ENCODE measurements at places on chromosomes 6 and 20.

- DNase-seq, result no peak
These were observed 40.2 kb downstream of the MOXD1 start for GRCh38 chr6:132361101-132361500.

DNA sequence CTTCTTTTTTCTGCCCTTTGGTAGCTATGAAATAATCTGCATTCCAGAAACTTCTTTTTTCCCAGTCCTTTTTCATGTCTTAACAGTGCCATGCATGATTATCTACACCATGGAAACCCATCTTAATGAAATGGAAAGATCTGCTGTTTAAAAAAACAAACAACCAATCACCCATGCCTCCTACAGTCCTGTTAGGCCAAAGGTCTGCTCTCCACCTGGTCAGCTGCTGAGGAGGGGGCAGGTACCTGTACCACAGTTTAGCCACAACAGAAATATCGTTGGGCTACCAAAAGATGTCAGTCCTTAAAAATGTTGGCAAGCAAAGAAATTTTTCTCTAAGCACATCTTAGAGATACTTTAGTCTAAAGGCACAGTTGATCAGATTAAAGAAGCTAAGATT is 112.6 kb downstream of the SLC16A10 start:
- no peak for DNase-seq

DNA sequence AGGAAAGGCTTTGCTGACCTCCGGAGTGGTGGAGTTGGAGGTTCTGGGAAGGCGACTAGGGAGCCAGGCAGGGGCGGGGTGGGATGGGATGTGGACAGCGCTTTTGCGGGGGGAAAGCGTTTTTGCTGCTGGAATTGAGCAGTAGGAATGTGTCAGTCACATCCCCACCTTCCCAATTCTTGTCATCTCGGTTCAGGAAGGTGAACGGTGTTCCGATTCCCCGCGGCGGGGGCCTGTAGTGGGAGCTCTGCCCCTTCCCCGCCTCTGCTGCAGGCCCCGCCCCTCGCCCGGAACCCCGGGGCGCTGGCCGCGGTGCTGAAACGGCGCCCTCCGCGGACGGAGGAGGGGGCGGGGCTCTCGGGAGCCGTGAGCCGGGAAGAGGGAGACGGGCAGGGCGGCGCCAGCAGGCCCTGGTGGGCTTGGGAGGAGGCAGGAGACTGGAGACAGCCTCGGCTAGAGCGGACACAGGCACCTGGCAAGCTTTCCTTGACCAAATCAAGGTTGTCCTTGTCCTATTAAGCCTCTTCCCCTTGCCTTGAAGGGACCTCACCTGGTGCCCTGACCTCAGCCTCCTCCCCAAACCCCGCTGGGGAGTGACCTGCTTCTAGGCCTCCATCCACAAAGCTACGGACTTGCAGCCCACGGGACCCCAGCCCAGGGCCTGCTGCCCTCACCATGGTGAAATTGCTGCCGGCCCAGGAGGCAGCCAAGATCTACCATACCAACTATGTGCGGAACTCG is at the start of gene LHFPL5:
Gene LHFPL5, plus strand, starts transcription at position 357 of the 741 bp plus-strand sequence. Its CDS starts 319 bp downstream, at position 676.
- DNase-seq, result peak; percentile 37

GRCh38 chr6:137099689-137100403 is 55.1 kb upstream of the IL20RA start:
- DNase-seq, result no peak

DNA sequence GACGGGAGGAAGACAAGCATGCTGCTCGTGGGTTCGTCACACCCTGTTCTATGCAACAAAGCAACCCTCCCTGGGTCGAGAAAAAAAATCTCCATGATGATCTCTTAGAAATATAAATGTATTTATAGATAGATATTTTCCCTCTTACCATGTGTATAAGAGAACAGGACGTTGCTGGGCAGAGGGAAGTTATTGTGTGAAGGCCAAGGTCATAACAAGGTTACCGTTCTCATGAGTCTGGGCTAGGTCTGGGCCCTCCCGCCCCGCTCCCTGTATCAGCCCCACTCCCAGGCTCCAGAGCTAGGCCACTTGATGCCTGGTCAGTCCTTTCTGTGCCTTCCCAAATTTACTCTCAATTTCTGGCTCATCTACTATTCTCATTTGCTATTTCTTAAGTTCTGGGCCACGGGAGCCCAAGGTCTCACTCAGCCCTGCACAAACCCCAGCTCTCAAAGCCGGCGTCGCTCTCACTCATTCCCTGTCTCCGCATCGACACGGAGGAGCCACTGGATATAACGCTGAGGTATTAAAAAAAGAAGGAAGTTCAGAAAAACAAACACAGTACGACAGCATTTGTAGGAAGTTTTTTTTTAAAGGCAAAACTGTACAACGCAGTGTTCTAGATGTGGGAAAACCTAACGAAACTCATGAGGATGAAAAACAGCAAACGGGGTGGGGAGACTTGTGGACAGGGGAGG is 96.8 kb downstream of the PSMG4 start:
- no peak for DNase-seq

All from stimulated activated CD4-positive, alpha-beta T cell treated with anti-CD3 and anti-CD28 coated beads, Interleukin-2, amount 100 ng/mL, for 48 hours (primary cell).